ENCODE measurements at places on chromosomes 2 and 18. TPM values are rescaled to one million over a fixed set of nuclear protein-coding genes. Genes with fewer than 3 reads are reported as not detected.
A peak's percentile ranks its signal among the peaks of the same experiment; 100 is the strongest.

Gene ZNF892
- 20.2 TPM for total RNA-seq

Gene VIL1
- not detected for total RNA-seq

Gene AKAIN1
- not detected for total RNA-seq

Gene USP37
- 27.0 TPM for total RNA-seq

Gene FBLN7
- total RNA-seq = 21.4 TPM

Gene FTCDNL1
- total RNA-seq = 1.6 TPM

- no peak overlapping the region for H3K27ac ChIP-seq
- peaks cover 6% of the 10 kb centered on the region for H3K27me3 ChIP-seq
- no peak for DNase-seq
- no peak overlapping the region for H3K4me3 ChIP-seq
- peaks cover 33% of the 10 kb centered on the region for H3K4me1 ChIP-seq
Observed at GRCh38 chr2:38213619-38214167, 137.7 kb upstream of the CYP1B1 start.

- H3K27me3 ChIP-seq = no peaks in the 10 kb centered on the region
- H3K36me3 ChIP-seq = no peaks in the 10 kb centered on the region
- no peak overlapping the region for H3K27ac ChIP-seq
- no peak overlapping the region for H3K4me3 ChIP-seq
Observed at GRCh38 chr2:191835539-191836350, 11.1 kb downstream of the CAVIN2 start.

DNA sequence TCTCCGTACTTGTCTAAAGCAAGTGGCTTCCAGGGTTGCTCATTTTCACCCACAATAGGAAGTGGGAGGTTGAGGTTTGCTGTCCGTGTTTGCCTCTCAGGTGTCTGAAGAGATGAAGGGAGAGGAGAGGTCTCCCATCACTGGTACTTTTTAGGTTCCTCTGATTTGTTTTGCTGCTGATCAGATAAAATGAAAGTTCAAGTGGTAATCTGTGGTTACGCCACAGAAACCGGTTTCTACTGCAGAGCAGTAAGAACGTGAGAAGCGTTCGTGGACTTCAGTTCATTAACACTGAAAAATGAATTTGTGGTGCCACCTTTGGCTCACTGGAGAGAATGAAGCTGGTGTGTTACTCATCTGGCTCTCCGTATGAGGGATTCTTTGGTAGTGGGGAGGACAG is 118.2 kb downstream of the GBX2 start:
- H3K4me1 ChIP-seq = peaks cover 28% of the 10 kb centered on the region
- H3K27ac ChIP-seq = no peak overlapping the region
- no peak for DNase-seq
- no peak overlapping the region for H3K4me3 ChIP-seq
- no peaks in the 10 kb centered on the region for H3K27me3 ChIP-seq

DNA sequence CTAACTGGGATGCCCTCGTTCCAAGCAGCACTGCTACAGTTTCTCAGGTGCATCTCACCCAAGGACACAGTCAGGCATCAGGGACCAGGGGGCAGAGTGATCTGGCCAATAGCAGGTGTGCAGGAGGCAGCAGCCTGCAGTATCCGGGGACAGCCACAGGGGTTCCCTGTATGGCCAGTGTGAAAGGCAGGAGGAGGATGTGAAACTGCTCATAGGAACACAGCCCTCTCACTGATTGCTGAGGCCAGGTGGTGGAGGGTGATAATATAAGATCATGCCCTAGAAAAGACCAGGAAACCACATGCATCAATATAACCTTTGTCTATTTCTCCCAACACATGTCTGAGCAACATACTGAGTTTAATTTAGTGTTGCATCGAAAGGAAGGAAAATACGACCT is 112.7 kb upstream of the TACR1 start:
- H3K4me1 ChIP-seq = no peaks in the 10 kb centered on the region
- no peaks in the 10 kb centered on the region for H3K36me3 ChIP-seq
- no peak for DNase-seq
- H3K27ac ChIP-seq = no peak overlapping the region
- H3K4me3 ChIP-seq = no peak overlapping the region

- H3K36me3 ChIP-seq = peaks cover 4% of the 10 kb centered on the region
- peak overlapping the region; percentile 94 for H3K4me3 ChIP-seq
- peak; percentile 18 for DNase-seq
- peak overlapping the region; percentile 99 for H3K27ac ChIP-seq
Observed at GRCh38 chr2:97645112-97645694, 659 bp upstream of the COX5B start.

- no peaks in the 10 kb centered on the region for H3K27me3 ChIP-seq
- H3K4me3 ChIP-seq = no peak overlapping the region
- no peak overlapping the region for H3K27ac ChIP-seq
- peaks cover 75% of the 10 kb centered on the region for H3K4me1 ChIP-seq
Observed at GRCh38 chr18:55403421-55403949, 184.5 kb downstream of the TCF4 start.

DNA sequence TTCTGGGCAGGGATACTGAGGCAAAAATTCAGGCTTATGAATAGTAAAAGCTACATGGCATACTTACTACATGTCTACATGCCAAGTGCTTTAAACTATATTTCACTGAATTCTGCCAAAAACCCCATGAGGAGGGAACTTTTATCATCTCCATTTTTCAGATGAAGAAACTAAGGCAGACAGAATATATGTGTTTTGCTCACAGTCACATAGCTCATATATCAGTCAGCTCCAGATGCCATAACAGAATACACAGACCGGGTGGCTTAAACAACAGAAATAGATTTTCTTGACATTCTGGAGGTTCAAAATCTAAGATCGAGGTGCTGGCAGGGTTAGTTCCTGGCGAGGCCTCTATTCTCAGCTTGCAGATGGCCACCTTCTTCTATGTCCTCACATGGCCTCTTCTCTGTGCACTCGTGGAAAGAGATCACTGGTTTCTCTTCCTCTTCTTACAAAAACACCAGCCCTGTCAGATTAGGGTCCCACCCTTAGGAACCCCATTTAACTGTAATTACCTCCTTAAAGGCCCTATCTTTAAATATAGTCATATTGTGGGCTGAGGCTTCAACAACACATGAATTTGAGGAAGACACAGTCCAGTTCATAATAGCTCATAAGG is 27.1 kb upstream of the CREB1 start:
- peaks cover 31% of the 10 kb centered on the region for H3K4me1 ChIP-seq
- no peak overlapping the region for H3K4me3 ChIP-seq
- no peak for DNase-seq
- H3K36me3 ChIP-seq = no peaks in the 10 kb centered on the region

DNA sequence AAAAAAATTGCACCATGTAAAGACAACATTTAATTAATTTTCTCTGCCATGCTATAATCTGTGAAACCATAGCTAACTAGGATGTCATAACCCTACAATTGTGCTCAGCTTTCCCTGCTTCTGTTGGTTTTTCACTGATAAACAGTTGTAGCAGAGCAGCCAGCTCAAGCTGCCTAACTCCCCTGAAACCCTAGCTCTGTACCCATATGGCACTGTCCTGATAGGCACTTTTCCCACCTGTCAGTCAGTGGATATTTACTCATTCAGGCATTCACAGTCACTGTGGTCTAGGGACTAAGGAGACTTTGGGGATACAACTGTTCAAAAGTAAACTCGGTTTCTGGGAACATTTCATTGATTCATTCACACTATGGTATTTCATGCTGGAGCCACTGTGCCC is 407.0 kb downstream of the DSEL start:
- DNase-seq = no peak
- no peaks in the 10 kb centered on the region for H3K27me3 ChIP-seq
- no peak overlapping the region for H3K27ac ChIP-seq
- no peaks in the 10 kb centered on the region for H3K4me1 ChIP-seq
- H3K36me3 ChIP-seq = no peaks in the 10 kb centered on the region

- no peak for DNase-seq
- no peak overlapping the region for H3K4me3 ChIP-seq
- no peaks in the 10 kb centered on the region for H3K36me3 ChIP-seq
- H3K4me1 ChIP-seq = no peaks in the 10 kb centered on the region
- no peaks in the 10 kb centered on the region for H3K27me3 ChIP-seq
- no peak overlapping the region for H3K27ac ChIP-seq
Observed at GRCh38 chr2:192051533-192051932, 143.2 kb downstream of the TMEFF2 start.

DNA sequence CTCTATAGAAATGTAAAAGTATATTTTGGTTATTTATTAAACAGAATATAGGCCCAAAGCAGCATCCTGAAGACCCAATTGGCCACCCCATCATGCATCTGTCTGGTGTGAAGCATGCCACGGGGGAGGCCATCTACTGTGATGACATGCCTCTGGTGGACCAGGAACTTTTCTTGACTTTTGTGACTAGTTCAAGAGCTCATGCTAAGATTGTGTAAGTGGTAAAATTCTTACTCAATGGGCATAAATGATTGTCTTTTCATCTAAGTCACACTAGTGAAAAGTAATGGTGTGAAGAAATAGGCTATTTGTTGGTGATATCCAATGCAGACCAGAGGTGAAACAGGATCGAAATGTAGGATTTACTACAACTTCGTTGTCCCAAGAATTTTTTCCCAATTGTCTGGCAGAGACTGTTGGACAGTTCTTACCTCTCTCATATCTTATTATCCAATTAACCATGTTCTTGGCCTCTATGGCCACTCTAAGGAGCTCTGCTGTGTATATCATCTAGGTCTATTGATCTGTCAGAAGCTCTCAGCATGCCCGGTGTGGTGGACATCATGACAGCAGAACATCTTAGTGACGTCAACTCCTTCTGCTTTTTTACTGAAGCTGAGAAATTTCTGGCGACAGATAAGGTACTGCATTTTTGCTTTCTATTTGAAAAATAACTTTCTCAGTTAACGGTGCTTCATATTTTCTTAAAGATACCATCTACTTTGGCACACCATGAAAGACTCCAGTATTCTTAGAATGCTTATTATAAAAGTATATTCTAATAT is 35.0 kb downstream of the AOX1 start:
- no peak overlapping the region for H3K4me3 ChIP-seq
- peaks cover 20% of the 10 kb centered on the region for H3K4me1 ChIP-seq
- no peaks in the 10 kb centered on the region for H3K27me3 ChIP-seq
- DNase-seq = no peak
- H3K27ac ChIP-seq = no peak overlapping the region

DNA sequence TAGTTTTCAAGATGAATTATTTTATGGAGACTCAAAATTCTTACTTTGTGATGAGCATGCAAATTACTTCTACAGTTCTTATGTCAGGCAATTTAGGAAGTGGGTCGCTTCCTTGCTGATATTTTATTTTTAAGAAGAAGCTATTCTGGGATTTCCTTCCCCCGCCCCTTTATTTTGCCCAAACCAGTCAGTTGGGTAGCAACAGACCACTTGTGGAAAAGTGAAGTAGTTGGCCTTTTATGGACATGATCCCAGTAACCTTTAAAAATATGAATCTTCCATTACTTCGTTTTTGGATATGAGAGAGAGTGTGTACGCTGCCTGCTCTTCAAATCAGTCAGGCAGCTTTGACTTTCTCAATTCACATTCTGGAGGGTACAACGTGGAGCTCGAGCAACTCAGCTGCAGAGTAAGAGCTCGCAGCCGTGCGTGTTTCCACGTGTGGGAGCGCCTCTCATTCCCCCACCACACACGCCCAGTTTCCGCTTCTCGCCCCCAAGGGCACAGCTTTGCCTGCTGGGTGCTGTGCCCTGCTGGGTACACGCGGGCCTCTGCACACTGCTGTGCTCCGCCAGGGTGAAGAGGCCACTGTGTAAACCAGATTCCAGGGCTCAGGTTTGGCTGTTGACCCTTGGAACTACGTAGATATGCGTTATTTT is 92.6 kb downstream of the ITGB1BP1 start:
- H3K4me3 ChIP-seq = no peak overlapping the region
- H3K27me3 ChIP-seq = no peaks in the 10 kb centered on the region
- no peak overlapping the region for H3K27ac ChIP-seq
- no peak for DNase-seq

- no peaks in the 10 kb centered on the region for H3K4me1 ChIP-seq
- no peak overlapping the region for H3K4me3 ChIP-seq
- no peak for DNase-seq
- H3K27ac ChIP-seq = no peak overlapping the region
- H3K27me3 ChIP-seq = no peaks in the 10 kb centered on the region
Observed at GRCh38 chr2:196219671-196220070, 48.3 kb upstream of the STK17B start.

- H3K4me3 ChIP-seq = peak overlapping the region; percentile 93
- no peaks in the 10 kb centered on the region for H3K36me3 ChIP-seq
- peaks cover 3% of the 10 kb centered on the region for H3K27me3 ChIP-seq
- no peak for DNase-seq
- peaks cover 14% of the 10 kb centered on the region for H3K4me1 ChIP-seq
Observed at GRCh38 chr2:240433973-240434727, 1.3 kb upstream of the GPC1 start.

GRCh38 chr18:63004466-63005089 is 289.2 kb downstream of the PHLPP1 start:
- H3K4me1 ChIP-seq = no peaks in the 10 kb centered on the region
- H3K36me3 ChIP-seq = no peaks in the 10 kb centered on the region
- no peak for DNase-seq
- no peak overlapping the region for H3K27ac ChIP-seq
- H3K27me3 ChIP-seq = no peaks in the 10 kb centered on the region

GRCh38 chr2:42095923-42096408 is 48.1 kb downstream of the PKDCC start:
- H3K27me3 ChIP-seq = peaks cover 5% of the 10 kb centered on the region
- H3K36me3 ChIP-seq = peaks cover 2% of the 10 kb centered on the region
- DNase-seq = peak; percentile 63
